ENCODE measurements at places on chromosomes 16 and 17.
A peak's percentile ranks its signal among the peaks of the same experiment; 100 is the strongest.

DNA sequence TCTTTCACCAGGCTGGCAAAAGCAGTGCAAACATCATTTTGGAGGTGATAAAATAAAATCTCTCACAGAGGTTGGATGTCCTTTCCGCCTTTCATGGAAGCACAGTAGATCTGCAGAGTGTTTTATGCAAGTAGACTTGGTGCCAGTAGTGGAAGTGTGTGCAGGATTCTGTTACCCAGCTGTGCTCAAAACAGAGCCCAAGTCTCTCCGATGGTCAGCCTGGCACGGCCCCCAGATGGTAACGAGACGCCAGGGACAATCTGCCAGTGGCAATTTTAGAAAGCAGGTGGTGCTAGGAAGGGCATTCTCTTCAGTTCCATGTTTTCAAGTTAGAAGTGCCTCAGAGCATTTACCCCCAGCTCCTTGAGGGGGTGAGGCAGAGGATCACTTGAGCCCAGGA is 1.5 kb upstream of the MTHFSD start:
- no peak for DNase-seq

DNA sequence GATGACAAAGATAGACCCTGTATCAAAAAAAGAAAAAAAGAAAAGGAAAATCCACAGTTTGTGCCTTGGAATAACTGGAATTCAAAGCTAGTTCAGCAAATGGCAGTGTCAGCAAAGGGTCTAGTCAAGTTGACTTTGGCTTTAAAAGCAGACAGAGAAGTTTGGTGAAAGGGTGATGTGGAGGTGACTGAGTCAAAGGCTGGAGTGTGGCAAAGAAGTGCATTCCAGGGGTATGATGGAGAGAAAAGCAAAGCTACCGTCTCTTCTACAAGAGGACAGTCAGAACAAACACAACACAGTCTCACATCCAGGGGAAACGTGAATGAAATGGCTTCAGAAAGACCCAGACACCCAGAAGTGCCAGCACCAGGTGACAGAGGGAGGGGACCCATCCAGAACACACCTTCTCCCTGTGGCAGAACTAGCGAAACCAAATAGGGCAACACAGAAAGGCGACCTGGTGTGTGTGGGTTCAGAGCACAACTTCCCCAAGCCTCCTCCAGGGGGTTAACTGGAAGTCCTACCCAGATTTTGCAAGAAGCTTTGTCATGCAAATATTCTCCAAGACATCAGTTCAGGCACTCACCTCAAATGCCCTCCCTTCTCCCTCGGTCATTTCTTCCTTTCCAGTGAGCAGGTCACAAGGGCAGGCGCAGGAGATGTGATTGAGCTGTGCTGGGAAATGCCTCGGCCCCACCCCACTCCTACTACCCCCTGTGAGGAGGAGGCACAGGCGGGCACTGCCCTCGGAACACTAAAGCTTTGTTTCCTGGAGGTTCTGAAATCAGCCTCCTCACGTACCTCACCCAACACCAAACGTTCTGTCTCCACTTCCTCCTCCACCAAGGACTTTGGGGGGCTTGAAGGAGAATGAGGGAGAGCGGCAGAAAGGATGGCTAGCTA is 481.9 kb downstream of the SOX9 start:
- no peak for DNase-seq

GRCh38 chr16:12646098-12646489 is 157.6 kb downstream of the CPPED1 start:
- no peak for DNase-seq

- no peak for DNase-seq
Observed at GRCh38 chr17:76560877-76561221, 21.0 kb downstream of the PRCD start.

DNA sequence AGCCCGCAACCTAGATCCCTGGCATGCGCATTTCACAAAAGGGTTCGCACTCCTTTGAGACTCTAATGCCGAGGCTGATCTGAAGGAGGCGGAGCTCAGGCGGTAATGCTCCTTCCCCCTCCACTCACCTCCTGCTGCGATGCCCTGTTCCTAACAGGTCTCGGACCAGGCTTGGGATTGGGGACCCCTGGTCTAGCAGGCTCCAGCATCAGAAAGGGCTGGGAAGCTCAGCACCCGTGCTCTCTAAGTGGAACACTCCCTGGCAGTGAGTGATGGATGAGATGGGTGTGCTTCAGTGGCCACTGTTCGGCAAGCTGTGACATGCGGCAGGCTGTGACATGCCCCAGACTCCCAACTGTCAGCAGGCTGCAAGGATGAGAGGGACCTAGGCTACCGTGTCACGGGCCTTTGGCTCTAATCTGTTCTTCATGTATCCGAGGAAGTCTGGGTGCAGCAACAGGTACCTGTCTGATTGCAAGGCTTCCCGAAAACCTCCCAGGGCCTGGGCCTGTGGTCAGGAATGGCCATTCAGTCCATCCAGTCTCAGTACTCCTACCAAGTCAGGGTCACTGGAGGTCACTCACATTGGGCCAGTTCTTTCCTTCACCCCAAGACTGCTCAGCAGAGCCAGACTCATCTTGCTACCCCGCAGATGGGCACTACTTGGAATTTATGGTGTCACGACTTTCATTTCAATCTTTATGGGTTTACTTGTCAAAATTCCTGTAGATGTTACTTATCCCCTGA is 1.3 kb upstream of the ST6GALNAC2 start:
- DNase-seq = no peak

DNA sequence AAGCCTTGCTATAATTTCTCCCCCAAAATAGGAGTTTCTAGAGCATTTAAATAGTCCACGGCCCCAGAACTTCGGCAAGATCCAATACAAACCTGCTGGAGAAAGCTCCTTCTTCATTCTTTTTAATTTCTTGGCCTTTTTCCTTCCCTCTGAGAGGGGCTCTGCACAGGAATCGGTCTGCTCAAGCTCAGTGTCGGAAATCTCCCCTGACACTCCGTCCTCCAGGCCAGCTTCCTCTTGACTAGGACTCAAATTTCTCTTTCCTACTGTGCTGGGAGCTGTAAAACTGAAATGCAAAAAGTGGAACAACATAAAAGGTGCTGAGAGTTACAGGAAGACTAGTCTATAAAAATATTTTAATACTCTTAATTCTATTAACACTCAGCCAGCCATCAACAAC is 183.3 kb downstream of the PARN start:
- DNase-seq = no peak

DNA sequence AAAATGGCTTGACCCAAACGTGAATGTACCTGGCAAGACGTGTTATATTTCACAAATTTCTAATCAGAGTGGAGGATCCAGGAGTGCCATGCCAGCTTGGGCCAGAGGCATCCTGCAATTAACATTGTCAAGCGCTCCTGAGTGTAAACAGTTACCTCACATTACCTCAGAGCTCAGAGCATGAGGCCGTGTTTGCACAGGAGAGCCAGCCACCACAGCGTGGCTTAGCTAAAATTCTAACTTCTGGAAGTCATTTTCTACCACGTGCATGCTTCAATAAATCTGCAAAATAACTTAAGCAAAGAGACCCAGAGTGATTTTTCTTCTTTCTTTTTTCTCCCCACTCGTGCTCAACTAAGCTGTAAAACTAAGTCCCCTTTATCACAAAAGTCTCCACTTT is 769.0 kb downstream of the KCNJ2 start:
- DNase-seq = no peak

- DNase-seq = no peak
Observed at GRCh38 chr17:69495787-69496186, 81.3 kb downstream of the MAP2K6 start.

GRCh38 chr17:40727447-40728231 is 24.1 kb upstream of the KRT24 start:
- DNase-seq = no peak

DNA sequence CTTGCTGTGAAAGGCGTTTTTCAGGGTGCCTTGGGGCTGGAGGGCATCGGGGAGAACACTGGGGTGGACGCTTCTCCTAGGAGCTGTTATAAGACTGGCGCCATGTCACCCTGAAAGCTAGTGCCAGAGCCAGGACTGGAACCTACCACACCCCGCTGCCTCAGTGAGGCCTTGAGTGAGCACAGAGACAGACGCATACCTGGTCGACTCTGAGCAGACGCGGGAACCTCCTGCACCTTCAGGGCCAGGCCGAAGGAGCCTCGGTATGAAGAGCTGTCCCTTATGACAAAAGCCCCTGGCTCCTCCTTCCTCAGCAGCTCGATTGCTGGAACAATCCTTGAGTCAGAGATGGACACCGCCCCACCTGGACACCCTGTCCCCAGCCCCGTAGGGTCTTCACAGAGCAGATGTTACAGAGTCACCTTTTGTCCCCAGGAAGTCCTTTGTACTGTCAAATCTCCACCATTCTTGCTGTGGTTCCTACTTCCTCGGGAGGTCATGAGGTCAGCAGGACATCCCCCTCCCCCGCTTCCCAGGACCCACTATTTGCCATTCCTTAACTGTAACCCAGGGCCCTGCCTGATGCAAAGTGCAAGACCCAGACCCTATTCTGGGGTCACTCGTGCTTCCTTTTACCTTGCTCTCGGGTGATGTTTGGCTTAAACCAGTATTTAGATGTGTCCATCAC is 17.0 kb downstream of the TNS4 start:
- DNase-seq = no peak

GRCh38 chr17:33531311-33531710 is 238.2 kb upstream of the ASIC2 start:
- DNase-seq = no peak

GRCh38 chr16:56967733-56968132 is 6.0 kb downstream of the CETP start:
- DNase-seq = no peak

DNA sequence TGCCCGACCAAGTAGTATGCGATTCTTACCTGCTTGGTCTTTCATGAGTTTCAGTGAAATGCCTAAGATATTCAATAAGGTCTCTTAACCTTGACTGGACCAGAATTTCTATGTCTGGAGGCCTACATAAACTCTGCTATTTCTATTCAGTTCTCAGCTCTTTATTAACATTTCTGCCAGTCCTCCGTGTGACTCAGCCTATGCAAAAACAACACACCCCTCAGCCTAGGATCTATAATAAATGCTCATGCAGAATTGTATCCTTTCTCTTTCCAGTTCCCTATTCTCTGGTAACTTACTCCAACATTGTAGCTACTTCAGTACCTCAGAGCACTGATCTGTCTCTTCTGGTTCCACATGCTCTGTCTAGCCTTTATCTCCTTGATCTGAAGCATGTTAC is 1507.4 kb downstream of the CDH11 start:
- no peak for DNase-seq

DNA sequence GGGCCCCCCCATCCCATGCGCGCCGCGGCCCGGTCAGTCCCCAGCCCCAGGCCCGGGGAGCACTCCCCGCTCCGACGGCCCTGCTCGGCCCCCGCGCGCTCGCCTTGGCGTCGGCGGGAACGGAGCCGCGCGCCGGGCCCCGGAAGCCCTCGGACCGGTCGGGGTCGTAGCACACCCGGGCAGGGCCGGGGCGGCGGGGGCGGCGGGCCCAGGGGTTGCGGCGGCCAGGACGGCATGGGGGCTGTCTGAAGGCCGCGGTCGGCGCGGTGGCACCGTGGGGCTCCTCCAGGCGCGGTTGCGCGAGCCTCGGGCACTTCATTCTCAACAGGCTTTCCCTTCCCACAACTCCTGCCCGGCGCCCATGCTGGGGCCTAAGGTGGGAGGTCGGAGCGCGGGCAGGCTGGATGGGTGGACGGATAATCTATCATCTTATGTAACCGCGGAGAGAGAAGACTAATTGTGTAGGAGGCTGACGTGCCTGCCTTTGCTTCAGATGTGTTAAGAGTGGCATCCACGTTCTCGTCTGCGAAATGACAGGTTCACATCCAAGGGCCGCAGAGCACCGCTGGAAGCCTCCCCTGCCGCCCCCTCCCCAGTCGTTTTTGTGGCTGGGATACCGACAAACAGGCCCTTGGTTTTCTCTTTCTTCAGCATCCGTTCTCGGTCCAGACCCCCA is 708 bp downstream of the BAIAP2 start:
- DNase-seq = no peak

- no peak for DNase-seq
Observed at GRCh38 chr16:49742428-49743202, 113.3 kb downstream of the ZNF423 start.

- no peak for DNase-seq
Observed at GRCh38 chr17:970364-970763, 9.2 kb downstream of the NXN start.

GRCh38 chr17:75899353-75899752 is 2.6 kb upstream of the TRIM65 start:
- DNase-seq = no peak

DNA sequence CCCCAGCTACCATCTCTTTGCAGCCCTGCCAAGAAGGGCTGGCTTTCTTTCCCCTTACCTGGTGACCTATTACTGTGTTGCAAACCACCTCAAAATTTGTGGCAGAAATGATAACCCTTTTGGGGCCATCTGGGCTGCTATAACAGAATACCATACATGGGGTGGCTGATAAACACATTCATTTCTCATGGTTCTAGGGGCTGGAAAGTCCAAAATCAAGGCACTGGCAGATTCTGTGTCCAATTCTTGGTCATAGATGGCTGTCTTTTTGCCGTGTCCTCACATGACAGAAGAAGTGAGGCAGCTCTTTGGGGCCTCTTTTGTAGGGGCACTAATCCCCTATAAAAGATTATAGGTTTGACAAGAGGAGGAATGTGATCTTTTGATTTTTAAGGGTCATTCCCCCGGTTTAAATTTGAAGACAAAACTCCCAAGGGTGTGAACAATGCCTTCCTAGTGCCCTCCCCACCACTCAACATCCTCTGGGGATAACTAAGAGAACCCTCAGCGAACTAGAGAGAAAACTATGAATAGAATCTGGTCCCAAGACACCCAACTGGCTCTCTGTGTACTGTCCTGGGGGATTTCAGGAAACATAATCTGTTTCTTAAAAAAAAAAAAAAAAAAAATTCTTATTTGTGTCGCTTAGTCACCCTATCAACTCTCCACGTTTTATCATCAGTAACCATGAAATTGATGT is 1.7 kb upstream of the METTL22 start:
- DNase-seq = no peak

GRCh38 chr16:73956587-73957494 is 339.8 kb upstream of the PSMD7 start:
- DNase-seq = peak; percentile 72
